Omental fat pad (tissue), 4 donors: ENCODE measurements at places on chromosomes 1 and 21.

DNA sequence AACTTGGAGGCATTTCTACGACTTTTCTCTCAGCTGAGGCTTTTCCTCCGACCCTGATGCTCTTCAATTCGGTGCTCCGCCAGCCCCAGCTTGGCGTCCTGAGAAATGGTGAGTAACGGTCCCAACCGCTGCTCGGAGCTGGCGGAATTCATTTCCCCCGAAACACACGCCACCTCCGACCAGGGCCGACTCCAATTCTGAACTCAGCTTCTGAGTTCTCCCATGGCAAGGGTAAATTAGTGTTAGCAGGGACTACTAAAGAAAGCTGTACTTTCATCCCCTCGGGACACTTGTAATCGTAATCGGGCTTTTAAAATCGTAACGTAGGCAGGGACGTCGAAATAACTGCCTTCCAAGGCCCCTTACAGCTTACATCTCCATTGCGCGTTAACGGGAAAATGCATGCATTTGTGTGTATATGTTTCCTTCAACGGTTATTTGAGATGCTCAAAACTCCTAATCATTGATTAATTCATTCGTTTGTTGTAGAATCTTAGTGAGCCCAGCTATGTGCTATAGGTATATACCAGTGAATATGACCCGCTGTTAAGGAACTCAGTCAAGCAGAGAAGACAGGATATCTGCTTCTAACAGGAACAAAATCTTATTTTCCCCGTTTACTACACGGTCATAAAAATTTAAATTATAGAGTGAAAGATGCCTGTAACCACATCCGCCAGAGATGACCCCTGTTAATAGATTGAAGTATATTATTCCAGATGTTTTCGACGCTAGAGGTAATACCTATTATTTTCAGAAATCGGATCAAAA lies 472 bp downstream of the DTL start:
- DNase-seq: no peak

DNA sequence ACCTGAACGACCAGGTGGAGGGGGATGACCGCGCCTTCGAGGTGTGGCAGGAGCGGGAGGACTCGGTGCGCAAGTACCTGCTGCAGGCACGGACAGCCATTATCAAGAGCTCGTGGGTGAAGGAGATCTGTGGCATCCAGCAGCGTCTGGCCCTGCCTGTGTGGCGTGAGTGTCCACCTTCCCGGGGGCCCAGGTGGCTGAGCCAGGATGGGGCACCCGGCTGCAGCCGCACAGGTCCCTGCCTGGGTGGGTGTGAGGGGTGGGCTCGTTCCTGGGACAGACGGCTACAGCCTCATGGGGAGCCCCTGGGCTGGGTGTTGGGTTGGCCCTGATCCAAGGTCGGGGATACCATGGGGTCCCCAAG lies 65.2 kb downstream of the TRIM11 start:
- no peak for DNase-seq

DNA sequence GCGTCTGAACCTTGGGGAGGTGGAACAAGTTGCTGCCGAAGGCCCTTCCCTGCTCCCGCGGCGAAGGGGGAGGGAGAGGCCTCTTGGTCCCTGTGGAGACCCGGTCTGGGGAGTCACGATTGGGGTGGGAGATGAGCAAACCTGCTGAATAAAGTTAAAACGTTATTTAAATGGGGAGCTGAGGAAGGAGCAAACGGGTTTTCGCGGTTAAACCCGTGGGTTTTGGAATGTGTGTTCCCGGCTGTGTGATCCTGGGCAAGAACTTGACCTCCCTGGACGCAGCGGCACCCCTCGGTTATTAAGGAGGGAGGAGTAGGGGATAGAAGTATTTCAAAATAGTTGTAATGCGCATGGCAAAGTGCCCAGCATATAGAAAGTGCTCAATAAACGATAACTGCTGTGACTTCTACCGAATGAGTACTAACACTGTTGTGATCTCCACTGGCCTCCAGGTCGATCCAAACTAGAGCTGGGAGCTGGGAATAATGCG lies 3.4 kb downstream of the FAM110D start:
- DNase-seq: no peak

GRCh38 chr1:98342566-98342965 lies 319.0 kb upstream of the SNX7 start:
- DNase-seq: no peak

DNA sequence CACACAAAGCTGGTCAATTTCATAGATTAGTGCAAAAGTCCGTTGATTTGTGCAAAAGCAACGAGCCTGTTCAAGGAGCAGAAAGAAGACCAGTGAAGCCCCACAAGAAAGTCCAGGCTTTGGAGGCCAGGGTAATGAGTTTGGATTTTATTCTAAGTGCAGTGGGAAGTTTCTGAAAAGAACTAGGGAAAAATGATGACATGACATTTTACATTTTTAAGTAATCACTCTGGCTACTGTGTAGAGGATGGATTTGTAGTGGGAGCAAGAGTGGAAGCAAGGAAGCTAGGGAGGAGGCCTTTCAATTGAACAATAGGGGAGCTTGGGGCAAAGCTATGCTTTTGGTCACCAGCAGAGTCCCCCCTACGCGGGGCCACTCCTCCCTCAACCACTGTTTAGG lies 186.2 kb downstream of the ZNF281 start:
- DNase-seq: no peak

- DNase-seq: no peak
Measured at GRCh38 chr1:198001776-198002408, 84.7 kb downstream of the LHX9 start.

GRCh38 chr1:29808141-29808995 lies 572.0 kb downstream of the PTPRU start:
- DNase-seq: no peak
